ENCODE measurements at places on chromosomes 7 and 10. TPM values are rescaled to one million over a fixed set of nuclear protein-coding genes. Genes with fewer than 3 reads are reported as not detected.

DNA sequence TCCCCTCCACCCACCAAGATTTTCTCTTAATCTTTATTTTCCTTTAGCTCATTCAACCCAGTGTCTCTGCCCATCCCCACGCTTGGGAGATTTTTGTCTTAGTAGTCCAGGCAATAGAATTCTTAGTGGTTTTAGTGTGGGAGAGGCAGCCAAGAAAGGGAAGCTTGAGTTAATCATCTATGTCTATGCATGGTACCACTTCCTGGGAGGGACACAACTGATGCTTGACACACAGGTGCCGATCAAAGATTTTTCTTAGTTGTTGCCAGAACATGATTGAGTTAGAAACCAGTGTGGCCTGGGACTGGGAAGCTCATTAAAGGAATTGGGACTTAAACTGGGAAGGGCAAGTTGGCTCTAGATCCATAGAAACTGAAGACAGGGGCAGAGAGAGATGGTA, 3.1 kb downstream of the STRA8 start:
- peaks cover 5% of the 10 kb centered on the region for H3K4me1 ChIP-seq
- no peaks in the 10 kb centered on the region for H3K36me3 ChIP-seq
- no peak for DNase-seq
- H3K27me3 ChIP-seq, result peaks cover 2% of the 10 kb centered on the region
- no peak overlapping the region for H3K27ac ChIP-seq
- no peak overlapping the region for H3K4me3 ChIP-seq

DNA sequence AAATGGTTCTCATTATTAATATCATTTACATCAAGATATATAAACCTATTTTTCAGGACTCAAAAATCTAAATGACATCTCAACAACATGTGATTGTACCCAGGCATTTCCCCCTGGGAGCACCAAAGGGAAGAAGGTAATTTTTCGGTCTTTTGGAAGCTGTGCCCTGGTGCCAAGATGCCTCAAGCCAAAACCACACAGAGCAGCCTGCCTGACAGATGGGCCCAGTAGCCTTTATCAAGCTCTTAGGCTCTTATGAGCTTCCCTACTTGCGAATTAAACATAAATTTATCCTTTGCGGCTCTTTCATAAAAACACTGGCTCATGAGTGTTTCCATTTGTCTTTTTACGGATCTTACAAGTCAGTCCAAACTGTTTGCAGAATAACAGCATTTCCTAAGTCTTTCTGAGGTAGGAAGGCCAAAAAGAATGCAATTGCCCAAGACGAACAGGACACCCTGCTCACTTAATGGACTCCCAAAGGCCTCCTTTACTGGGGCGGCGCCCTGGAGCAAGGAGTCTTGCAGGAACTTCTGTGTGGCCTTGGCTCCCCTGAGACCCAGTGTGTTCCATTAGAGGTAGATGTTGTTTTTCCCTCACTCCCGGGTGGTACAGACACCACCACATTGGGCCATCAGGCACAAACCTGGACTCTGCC, 4.1 kb upstream of the RASSF4 start:
- H3K27ac ChIP-seq, result no peak overlapping the region
- no peak for DNase-seq
- H3K27me3 ChIP-seq, result no peaks in the 10 kb centered on the region
- no peak overlapping the region for H3K4me3 ChIP-seq

Gene OPN4
- total RNA-seq, result not detected

Gene ARHGAP21
- 24.6 TPM for total RNA-seq

DNA sequence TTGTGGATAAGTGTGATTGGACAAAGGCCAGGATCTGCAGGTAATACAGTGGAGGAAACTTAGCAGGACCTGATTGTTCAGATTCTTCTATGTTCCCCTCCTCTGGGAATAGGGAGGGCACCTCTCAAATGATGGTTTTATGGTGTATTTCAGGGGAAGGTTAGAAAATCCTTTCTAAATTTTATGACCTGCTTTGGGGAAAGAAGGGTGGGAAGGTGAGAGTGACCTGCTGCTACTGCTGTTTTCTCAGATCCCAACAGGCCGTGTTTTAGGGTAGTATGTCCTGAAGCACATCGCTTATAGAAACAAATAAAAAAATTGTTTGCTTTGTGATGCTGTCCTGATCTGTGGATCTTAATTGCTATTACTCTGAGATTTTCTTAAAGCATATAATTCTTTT, 404.1 kb upstream of the GALNT17 start:
- DNase-seq, result no peak
- H3K36me3 ChIP-seq, result no peaks in the 10 kb centered on the region
- no peak overlapping the region for H3K27ac ChIP-seq
- H3K27me3 ChIP-seq, result no peaks in the 10 kb centered on the region

Gene LRRD1
- not detected for total RNA-seq

DNA sequence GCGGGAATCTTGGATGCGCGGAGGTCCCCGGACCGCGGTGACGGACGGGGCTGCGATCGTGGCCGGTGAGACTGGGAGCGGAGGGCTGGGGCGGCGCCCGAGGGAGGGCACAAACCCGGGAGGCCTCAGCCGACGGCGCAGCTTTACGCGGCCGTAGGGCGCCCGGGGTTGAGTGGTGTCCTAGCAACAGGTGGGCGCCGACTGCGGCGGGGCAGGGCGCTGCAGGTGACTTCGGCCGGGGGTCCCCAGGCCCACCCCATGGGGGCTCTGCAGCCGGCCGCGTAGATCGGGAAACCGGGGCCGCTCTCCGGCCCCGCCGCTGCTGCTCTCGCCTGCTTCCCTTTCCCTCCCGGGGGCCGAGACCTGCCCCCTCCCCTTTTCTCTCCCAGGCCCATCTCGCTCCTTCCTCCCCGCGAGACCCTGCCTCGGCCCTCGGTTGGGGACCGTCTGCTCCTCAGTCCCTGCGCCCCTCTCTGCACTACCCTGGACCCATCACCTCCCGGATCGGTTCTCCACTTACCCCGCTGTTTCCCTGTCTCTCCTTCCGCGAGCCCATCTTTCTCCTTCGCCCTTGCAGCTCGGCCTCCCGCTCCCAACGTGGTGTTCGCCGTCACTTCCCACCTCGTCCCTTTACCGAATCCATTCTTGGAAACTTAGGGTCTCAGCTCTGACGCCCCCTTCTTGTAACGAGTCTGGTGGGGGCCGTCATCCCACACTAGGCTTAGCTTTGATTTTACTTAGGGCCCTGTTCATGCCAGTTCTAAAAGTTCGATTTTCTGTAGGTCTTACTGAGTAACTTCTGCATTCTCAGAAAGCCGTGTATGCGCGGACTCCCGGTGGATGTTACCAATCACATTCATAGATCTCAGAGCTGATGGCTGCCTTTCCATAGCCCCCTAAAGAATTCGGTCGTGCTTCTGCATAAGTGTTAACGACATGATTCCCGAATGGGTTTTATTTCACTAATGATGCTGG, 18.5 kb upstream of the ACBD5 start:
- DNase-seq, result peak; percentile 40
- no peaks in the 10 kb centered on the region for H3K36me3 ChIP-seq
- H3K4me1 ChIP-seq, result peaks cover 20% of the 10 kb centered on the region
- peaks cover 29% of the 10 kb centered on the region for H3K27me3 ChIP-seq
- peak overlapping the region; percentile 77 for H3K4me3 ChIP-seq

DNA sequence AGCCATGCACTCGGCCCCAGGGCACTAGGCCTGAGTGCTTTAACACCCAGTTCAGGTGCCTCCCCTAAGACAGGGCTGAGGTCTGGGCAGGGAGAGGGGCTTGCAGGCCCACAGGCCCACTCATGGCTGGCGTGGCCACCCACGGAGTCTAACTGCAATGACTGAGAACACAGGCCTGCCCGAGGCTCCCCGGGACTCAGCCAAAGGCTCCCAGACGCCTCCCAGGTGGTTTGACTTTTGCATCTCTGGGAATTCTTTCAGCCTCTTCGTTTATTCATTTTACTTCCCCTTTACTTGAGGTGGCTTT, 37.3 kb downstream of the PTPRN2 start:
- H3K27me3 ChIP-seq, result peaks cover 2% of the 10 kb centered on the region
- H3K27ac ChIP-seq, result no peak overlapping the region
- no peaks in the 10 kb centered on the region for H3K4me1 ChIP-seq
- no peak for DNase-seq
- no peaks in the 10 kb centered on the region for H3K36me3 ChIP-seq

Gene CUZD1
- total RNA-seq, result 1.4 TPM

DNA sequence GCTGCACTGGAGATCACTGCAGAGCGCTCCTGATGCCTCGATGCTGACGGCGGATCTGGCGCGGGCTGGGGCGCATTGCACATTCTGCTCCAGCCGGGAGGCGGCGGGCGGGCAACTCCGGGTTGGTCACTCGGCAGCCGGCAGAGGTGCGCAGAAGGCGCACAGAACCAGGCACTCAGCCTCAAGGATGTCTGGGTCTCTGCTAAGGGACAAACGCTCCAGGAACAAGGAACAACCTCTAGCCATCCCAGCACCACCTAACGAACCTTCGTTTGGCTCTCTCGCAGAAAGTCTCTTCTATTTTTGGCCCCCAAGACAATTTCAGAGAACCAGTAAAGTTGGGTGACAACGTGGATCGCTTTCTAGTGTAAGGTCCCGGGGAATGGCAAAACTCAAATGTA, 254.6 kb downstream of the OTUD1 start:
- H3K27me3 ChIP-seq, result peaks cover 41% of the 10 kb centered on the region
- DNase-seq, result peak; percentile 19
- H3K36me3 ChIP-seq, result no peaks in the 10 kb centered on the region
- H3K4me1 ChIP-seq, result peaks cover 3% of the 10 kb centered on the region
- H3K27ac ChIP-seq, result no peak overlapping the region

DNA sequence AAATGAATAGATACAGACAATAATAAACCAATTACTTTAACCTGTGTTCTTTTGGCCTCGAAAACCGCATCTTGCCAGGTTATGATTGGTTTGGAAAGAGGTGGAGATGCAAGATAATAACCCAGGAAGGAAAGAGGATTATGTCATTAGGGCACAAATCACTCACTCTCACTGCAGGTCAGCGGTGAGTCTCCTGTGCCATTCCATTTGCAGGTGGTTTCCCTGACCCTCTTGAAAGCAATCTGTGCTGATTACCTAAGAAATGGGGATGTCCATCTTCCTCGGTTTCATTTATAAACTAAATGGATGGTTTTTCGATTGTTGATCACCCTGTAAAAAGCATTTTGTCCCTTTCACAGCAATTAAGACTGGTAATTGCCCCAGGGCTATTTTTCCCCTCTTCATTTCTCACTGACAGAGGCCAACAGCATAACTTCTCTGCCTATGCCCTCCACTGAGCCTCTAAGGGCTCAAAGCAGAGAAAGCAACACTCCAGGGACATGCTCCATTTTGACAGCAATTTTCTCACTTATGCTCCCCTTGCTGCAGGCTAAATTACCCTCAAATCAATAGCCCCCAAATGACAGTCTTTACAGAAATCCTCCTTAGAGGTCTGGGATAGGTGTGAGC, 257.5 kb downstream of the IPMK start:
- no peaks in the 10 kb centered on the region for H3K4me1 ChIP-seq
- no peak for DNase-seq
- H3K4me3 ChIP-seq, result no peak overlapping the region
- no peak overlapping the region for H3K27ac ChIP-seq
- H3K27me3 ChIP-seq, result no peaks in the 10 kb centered on the region
- H3K36me3 ChIP-seq, result no peaks in the 10 kb centered on the region

Gene GRM8
- not detected for total RNA-seq

Data from activated CD4-positive, alpha-beta memory T cell treated with anti-CD3 and anti-CD28 coated beads for 36 hours (primary cell).